ENCODE measurements at places on chromosomes 2 and 18.

DNA sequence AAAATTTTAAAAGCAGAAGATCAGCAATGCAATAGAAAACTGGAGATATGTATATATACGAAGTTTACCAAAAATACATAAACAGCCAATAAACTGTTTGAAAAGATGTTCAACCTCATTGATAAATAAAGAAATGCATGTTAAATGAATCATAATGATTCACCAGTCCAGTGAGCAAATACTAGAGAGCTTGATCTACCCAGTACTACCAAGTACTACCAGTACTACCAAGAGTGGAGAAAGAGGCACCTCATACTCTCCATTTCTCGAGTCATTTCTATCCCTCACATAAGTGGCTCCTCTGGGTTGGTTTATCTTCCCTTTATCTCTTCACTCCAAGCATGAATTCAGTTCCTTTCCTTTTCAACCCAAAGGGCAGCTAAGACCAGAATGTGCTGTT lies 138.9 kb downstream of the MREG start:
- DNase-seq = no peak

DNA sequence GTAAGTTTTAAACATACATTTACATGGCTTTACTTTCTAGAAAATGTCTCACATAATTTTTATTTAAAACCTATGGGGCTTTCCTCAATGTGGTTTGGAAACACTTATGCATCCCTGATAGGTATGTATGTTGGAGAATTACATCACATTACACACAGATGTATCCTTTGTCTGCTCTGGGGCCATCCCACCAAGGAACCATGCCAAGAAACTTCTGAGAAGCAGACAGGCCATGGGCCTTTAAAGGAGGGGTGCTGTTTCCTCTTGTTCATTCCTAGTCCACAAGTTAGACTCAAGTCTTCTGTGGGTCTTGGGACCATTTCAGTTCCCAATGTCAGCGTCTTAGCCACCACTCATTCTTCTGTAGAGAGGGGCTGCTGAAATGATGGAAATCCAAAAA lies 162.0 kb upstream of the SETBP1 start:
- DNase-seq = no peak

GRCh38 chr18:49340446-49340845 lies 120.0 kb downstream of the DYM start:
- no peak for DNase-seq

- no peak for DNase-seq
These were observed 10.4 kb downstream of the EN1 start for GRCh38 chr2:118837067-118837466.

DNA sequence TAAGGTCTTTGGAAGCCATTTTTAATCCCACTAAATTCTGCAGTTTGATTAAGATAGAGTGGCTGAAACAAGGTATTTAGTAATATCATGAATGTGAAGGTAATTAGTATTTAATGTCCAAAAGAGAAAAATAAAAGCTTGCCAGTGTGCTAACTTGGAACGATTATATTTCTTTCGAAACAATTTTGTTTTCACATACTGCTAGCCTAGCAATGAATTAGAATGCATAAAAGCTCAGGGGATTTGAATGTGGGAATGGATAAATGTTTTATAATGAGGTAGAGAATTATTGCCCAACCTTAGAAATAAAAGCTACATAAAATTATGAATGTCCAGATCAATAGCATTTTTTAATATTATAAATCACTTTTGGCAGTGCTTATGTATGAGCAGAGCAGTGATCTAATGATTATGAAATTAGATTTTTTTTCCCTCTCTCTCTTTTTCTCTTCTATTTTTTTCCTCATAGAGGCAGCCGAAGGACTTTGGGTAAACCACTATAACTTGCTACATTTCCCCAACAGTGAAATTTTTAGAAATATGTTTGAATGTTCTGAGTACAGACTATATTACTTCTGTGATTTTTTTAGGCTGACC lies 75.5 kb downstream of the PLCL1 start:
- DNase-seq = no peak

DNA sequence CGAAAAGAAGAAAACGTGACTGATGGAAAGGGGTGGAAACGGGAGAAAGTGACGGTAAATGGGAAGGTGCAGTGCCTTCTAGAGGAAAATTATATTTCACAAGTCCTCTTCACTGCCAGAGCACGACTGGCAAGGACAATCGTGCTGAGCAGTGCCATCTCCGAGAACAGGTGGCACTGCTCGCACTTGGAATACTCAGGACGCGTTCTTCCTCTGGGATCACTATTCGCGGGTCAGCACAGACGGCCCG lies 364 bp downstream of the STAT1 start:
- DNase-seq = no peak

DNA sequence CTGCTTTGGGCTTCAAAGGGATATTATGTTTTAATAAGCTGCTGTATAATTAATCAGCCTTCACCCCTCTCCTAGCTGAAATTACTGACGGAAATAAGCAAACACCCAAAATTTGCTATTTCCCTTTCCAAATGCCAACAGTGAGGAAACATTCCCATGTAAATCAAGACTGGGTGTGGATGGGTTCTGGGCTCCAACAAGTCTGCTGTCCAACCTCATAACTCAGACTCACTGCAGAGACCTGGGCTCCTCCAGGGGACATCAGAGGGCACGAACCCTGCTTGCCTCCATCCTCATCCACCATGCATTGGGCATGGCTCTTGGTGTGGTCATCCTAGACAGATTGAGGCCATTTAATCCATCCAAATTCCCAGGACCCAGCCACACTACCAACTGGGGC lies 173.7 kb downstream of the C1D start:
- no peak for DNase-seq

DNA sequence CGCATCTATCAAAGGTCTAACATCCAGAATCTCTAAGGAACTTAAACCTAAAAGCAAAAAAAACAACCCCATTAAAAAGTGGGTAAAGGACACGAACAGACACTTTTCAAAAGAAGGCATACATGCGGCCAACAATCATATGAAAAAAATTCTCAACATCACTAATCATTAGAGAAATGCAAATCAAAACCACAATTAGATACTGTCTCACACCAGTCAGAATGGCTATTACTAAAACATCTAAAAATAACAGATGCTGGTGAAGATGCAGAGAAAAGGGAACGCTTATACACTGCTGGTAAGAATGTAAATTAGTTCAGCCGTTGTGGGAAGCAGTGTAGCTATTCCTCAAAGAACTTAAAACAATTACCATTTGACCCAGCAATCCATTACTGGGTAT lies 38.0 kb downstream of the PPP3R1 start:
- peak; percentile 36 for DNase-seq

GRCh38 chr2:15984368-15985255 lies 44.3 kb downstream of the MYCN start:
- no peak for DNase-seq

- no peak for DNase-seq
These were observed 22.8 kb downstream of the NFE2L2 start for GRCh38 chr2:177241711-177242120.

DNA sequence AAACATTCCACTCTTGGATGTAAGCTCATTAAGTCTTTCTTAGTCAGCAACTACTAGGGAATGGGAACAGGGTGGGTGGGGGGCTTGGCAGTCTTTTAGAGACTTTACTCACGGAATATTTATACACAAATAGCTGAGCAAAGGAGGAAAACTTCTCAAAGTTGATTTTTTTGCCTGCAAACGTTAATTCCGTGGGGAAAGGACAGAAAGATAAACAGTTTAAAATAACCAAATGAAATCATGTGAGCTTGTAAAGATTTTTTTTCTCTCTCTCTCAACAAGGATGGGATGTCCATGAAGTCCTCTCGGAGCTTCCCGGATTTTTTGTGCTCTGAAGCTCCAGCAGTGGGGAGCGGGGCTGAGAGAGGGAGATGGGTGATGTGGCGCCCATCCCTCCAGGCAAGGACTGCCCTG lies 32.2 kb upstream of the MAT2A start:
- DNase-seq = no peak

DNA sequence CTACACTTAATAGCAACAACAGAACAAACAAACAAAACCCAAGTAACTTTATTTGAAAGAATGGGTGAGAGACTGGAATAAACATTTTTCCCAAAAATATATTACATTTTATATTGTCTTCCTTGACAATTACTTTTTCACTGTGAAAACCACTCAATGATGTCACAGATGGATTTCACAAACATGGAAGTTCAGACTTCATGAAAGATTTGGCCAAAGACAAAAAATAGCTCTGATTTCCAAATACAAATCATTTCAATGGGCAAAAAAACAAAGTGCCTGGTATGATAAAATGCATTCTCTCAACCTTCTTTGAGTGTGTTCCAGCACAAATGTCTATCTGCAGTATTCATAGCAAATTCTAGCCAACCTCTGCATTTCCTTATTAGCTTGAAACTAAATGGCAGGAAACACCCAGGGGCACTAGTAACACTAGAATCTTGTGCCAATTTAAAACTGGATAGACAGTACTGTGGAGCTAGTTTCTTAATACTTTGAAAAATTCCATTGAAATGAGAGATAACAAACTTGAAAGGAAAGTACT lies 28.5 kb upstream of the NAPG start:
- no peak for DNase-seq

GRCh38 chr2:105691947-105692390 lies 52.7 kb upstream of the NCK2 start:
- peak; percentile 17 for DNase-seq

GRCh38 chr2:201746551-201746950 lies 34.2 kb downstream of the ALS2 start:
- DNase-seq = no peak

DNA sequence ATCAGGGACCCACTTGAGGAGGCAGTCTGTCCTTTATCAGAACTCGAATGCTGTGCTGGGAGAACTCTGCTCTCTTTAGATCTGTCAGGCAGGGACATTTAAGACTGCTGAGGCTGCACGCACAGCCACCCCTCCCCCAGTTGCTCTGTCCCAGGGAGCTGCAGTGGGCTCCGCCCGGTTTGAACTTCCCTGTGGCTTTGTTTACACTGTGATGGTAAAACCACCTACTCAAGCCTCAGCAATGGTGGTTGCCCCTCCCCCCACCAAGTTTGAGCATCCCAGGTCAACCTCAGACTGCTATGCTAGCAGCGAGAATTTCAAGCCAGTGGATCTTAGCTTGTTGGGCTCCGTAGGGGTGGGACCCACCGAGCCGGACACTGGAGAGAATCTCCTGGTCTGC lies 11.8 kb upstream of the LHCGR start:
- no peak for DNase-seq

GRCh38 chr2:124162256-124162655 lies 137.2 kb downstream of the CNTNAP5 start:
- DNase-seq = no peak

- peak; percentile 71 for DNase-seq
These were observed 157.8 kb upstream of the SLC1A4 start for GRCh38 chr2:64831134-64831976.
